Dermis blood vessel endothelial cell (primary cell): ENCODE measurements at places on chromosomes 2 and 18. TPM values are rescaled to one million over a fixed set of nuclear protein-coding genes. Genes with fewer than 3 reads are reported as not detected.
A peak's percentile ranks its signal among the peaks of the same experiment; 100 is the strongest.

ERBB4 gene
- 0.14 and 0.17 TPM in 2 replicates for total RNA-seq

LRP1B gene
- under 0.01 TPM in 2 replicates for total RNA-seq

DBI gene
- 82.2 and 121 TPM in 2 replicates for total RNA-seq

ALPG gene
- total RNA-seq, result 0.05 TPM in 1 of 2 replicates, not detected in the other

MEP1B gene
- not detected in 2 replicates for total RNA-seq

RTP5 gene
- total RNA-seq, result not detected in 2 replicates

GRCh38 chr2:71804281-71804751, 343.3 kb downstream of the CYP26B1 start:
- no peak for DNase-seq

GRCh38 chr2:231546014-231546715, 15.9 kb upstream of the NMUR1 start:
- no peak for DNase-seq

GRCh38 chr2:124339709-124340108, 314.6 kb downstream of the CNTNAP5 start:
- DNase-seq, result no peak

DNA sequence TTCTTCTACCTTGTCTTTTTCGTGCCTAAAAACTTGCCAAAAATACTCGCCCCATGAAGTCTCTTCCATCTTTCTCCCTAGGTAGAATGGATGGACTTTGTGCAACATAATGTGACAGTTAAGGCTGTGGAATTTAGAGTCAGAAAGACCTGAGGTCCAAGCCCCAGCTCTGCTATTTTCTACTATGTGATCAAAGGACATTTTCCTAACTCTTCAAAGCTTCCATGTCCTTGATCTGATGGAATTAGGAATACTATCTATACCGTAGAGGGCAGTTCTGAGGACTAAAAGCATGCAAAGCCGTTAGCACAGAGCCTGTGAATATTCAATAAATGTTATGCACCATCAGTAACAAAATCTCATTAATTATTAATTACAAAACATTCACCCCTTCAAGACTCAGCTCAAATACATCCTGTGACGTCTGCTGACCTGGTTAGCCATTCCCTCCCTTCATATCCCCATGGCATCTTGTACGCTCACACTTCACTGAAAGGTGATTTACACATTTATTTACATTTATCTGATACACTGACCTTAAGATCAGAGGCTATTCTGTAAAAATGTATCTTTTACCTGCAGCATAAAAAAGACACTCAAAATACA, 15.1 kb downstream of the IWS1 start:
- no peak for DNase-seq

DNA sequence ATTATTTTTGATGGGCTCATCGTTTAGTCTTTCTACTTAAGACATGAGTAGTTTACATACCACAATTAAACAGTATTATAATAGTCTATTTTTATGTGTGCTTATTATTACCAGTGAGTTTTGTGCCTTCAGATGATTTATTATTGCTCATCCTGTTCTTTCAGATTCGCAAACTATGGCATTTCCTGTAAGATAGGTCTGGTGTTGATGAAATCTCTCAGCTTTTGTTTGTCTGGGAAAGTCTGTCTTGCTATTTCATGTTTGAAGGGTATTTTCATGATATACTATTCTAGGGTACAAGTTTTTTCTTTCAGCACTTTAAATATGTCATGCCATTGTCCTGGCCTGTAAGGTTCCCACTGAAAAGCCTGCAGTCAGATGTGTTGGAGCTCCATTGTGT, 101.3 kb downstream of the DNAH7 start:
- DNase-seq, result peak; percentile 7

GRCh38 chr2:215554689-215555498, 119.0 kb upstream of the FN1 start:
- DNase-seq, result peak; percentile 26

DNA sequence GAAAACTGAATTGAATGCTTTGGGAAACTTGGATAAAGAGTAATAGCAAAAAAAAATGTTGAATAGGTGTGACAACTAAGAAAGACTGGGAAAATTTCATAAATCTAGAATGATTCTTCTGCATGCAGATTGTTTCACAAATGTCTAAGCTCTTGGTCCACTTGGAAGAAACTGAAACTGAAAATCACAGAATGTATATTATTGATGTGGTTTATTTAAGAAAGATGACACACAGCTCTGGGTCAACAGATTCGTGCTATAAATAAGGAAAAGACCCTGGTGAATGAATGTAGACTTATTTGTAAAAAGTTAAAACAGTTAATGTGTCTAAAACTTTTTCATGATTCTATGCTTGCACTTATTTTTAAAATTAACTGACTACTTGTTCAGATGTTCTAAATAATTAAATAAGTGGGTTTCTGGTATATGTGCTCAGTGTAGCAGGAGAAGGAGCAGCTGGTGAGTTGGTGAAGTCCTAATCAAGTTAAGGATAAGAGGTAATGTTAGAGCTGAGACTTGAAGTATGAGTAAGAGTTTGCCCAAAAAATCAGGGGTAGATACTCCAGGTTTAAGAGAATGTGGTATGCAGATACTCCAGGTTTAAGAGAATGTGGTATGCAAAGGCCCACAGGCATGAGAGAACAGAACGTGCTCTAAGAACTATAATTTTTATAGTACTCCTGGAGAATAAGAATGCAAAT, 24.5 kb downstream of the UGP2 start:
- DNase-seq, result no peak

DNA sequence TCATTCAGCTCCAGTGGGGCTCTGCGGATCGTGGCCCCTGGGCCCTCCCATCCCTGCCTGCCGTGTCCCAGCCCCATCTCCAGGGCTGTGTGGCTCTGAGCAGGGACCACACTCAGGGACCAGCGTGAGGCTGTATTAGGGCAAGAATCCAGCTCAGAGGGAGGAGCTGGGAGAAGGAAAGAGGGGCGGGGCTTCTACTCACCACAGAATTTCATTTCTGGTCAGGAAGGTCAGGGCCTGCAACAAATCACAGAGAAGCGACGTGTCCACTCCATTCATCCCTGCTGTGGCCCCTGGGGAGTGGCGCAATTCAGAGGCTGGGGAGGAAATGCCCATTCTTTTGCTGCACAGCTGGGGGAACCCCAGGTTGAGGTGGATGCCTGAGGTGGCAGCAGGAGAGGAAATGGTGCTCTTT, 828 bp downstream of the CIB4 start:
- DNase-seq, result peak; percentile 3

- DNase-seq, result no peak
Measured at GRCh38 chr18:31043709-31044108, 1.2 kb upstream of the DSC3 start.

GRCh38 chr18:71388148-71388547, 1099.3 kb downstream of the SOCS6 start:
- no peak for DNase-seq

DNA sequence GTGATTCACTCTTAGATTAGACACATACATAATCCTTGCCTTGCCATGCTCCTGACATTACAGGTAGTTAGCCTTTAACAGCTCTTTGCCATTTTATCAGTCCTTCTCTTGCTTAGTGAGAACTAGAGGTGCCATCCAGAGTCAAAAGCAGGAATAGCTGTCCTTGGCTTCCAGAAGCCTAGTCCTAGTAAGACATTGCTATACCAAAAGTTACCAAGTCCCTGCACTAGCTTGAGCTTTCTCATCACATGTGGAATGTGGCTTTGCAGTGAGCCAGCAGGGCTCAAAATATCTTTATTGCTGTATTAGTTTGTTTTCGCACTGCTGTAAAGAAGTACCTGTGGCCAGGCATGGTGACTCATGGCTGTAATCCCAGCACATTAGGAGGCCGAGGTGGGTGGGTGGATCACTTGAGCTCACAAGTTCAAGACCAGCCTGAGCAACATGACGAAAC, 104.7 kb upstream of the NOSTRIN start:
- no peak for DNase-seq

- DNase-seq, result no peak
Measured at GRCh38 chr2:60422826-60423483, 130.5 kb downstream of the BCL11A start.

- DNase-seq, result no peak
Measured at GRCh38 chr2:95698146-95698545, 106.3 kb downstream of the TRIM43 start.

DNA sequence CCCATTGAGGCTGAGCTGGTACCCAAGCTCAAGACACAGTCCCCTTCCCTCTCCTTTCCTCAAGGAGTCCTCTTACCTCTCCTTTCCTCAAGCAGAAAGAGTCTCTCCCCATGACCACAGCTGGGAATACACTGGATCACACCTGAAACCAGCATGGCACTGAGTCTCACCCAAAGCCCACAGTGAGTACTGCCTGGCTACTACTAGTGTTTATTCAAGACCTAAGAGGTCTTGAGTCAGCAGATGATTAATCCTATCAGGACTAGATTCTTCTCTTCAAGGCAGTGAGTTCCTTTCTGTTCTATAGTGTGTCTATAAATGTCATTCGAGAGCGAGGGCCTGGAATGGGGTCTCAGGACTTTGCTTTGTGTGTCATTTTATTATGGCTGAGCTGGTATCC, 111.4 kb downstream of the METTL4 start:
- no peak for DNase-seq

DNA sequence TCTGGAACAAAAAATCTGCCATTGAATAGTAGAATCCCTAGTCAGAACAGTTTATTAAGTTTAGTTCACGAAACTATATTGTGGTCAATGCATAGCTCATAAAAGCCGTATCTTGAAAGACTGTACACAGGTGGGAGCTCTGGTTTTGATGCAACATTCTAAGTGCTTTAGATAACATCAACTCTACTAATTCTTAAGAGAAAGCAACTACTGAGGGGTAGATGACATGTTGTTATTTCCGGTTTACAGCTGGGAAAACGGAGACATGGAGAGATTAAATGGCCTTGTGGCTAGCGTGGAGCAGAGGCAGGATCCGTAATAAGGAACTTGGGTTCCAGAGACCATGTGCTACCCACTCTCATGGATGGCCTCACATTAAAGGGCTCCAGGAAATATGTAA, 4.2 kb upstream of the ITGA6 start:
- no peak for DNase-seq

- no peak for DNase-seq
Measured at GRCh38 chr2:15141211-15141610, 419.9 kb downstream of the NBAS start.

DNA sequence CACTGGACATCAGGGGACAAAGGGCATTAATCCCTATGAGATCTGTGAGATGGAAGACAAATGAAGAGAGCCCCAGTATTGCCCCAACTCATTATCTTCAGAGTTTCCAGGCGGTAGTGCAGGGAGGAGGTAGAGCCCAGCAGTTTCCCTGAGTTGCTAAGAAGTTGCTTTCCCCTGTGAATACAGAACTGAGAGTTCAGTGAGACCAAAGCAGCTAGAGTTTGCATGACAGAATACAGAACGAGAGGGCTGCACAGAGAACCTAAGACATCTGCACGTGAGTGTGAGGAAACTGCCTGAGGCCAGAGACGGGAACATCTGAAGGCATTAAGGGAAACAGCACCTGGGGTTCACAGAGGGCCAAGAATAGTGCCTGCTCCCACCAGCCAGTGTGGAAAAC, 18.1 kb upstream of the PGAP1 start:
- DNase-seq, result no peak

DNA sequence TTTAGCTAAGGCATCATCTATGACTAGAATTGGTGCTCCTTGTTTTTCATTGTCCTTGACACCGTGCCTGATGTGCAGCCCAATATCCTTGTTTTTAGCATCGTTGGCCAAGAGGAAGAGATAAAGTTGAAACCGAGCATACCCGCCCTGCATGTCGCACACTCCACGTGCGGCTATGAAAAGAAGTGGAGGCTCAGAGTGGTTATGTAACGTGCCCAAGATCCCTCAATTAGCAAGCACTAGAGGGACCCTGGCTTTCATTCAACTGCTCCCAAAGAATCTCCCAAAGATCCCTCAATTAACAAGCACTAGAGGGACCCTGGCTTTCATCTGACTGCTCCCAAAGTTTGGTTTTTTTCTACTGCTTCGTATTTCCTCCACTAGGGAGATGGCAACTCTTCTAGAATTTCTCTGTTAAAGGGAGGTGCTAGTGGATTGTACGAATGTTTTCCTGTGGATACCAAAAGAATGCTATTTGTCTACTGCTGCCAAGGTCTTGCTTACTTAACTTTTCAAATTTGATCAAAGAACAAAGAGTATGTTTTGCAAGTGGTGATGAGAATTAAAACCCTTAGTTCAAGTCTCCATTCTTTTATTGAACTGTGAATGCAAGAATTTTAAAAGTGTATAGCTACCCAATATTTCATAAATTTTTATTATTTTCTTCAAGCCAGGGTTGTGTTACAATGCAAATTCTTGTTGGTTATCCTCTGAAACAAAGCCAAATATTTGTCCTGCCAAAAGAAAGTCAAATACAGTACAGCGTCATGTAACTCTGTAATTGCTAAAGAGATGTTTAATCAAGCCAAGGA, 92.1 kb downstream of the AOX1 start:
- DNase-seq, result no peak

DNA sequence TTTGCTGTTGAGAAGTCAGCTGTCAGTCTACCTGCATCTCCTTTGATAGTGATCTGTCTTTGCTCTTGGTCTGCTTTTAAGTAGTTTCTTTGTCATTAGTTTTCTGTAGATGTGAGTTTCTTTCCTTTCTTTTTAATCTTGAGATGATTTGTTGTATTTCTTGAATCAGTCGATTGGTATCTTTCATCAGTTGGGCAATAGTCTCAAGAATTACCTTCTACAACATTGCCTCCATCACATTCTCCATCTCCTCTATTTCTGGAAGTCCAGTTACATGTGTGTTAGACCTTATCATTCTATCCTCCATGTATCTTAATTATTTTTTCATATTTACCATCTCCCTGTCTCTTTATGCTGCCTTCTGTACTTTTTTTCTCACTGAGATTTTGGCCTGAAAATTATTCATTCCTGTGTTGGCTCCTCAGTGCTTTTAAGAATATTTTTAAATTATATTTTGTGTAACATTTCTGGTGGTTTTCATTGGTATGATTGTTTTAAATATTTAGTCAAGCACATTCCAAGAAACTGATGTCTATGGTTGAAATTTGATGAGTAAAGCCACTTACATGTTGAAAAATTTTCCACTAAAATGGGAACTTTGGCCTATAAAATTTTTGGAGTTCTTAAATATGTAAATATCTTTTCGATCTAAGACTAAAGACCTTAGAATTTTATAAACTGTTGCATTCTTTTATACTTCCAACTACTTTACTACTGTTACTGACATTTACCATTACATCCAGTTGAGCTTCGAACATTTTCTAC, 239.5 kb upstream of the MGAT5 start:
- DNase-seq, result no peak

- peak; percentile 77 for DNase-seq
Measured at GRCh38 chr18:7567474-7568425, 634 bp downstream of the PTPRM start.

DNA sequence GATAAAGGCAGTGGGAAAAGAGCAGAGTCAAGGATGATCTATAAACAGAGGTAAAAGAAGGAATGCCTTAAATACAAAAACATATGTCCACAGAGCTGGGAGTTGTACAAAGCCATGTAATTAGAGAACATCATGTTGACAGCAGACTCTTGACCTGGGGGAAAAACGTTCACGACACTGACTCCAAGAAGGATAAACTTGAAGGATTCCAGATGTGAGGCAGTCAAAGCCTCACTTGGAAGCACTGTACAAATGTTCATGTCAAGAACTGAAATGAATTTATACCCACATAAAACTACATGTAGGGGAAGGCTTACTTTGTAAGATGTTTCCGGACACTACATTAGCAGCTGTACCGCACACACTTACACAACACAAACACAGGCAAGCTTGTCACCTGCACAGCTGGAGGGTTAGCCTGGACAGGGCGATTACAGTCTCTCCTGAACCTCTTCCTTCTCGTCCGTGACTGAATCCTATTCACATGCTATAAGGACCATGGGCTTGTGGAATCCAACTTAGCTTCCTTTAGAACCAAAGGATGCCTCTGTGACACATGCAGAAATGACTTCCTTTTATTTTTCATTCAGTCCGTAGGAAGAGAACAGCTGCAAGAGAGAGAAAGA, 88.6 kb downstream of the SH3YL1 start:
- no peak for DNase-seq

GRCh38 chr2:101900375-101900774, 91.4 kb upstream of the IL1R2 start:
- peak; percentile 54 for DNase-seq
